ENCODE measurements at places on chromosomes 4 and X.

DNA sequence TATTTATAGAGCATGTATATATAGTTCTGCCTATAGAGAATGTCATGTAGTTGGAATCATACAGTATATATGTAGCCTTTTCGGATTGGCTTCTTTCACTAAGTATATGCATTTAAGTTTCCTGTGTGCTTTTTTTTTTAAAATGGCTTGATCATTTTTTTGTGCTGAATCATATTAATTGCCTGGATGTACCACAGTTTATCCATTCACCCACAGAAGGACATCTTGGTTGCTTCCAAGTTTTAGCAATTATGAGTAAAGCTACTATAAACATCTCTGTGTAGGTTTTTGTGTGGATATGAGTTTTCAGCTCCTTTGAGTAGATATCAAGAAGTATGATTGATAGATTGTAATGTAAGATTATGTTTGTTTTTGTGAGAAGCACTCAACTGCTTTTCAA lies 23.8 kb downstream of the PTTG2 start:
- DNase-seq: no peak

GRCh38 chr4:180615746-180616145 lies 1627.5 kb upstream of the TENM3 start:
- DNase-seq: no peak

DNA sequence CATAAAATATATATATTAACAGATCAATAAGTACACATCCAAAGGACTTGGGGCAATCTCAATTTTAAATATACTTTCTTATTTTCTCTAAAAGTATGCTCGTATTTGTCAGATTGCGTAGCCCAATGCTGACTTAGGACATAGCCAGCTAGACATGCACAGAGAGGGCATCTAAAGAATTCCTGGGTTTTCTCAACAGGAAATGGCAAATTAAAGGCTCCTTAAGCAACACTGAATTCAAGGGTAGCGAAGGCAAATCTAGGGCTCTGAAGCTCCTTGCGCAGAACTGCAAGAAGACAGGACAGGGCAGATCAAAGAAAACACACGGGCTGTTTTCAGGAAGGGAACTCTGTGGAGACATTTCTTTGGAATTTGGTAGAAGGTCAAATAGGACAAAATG lies 94.6 kb upstream of the FTHL17 start:
- DNase-seq: no peak

DNA sequence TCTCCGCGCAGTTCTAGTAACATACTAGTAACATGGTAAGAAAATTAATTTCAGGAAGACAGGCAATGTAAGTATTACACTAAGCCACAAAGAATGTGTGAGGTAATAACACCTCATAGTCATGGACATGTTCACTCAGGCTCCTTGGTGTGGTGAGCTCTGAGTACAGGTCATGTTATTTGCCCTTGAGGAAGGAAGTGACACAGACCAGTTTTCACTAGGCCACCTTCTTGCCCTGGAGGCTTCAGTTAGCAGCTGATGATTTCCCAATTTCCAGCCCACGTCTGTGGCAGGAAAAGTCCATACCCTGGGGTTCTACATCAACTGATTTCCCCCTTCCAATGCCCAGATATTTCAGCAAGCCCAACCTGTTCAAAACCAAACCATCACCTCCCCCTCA lies 6.7 kb downstream of the APOO start:
- no peak for DNase-seq

Data from omental fat pad (tissue), 4 donors.